CD4-positive, alpha-beta T cell treated with Interleukin-1 beta for 1 hour (primary cell): ENCODE measurements at places on chromosomes 13 and 19.
A peak's percentile ranks its signal among the peaks of the same experiment; 100 is the strongest.

DNA sequence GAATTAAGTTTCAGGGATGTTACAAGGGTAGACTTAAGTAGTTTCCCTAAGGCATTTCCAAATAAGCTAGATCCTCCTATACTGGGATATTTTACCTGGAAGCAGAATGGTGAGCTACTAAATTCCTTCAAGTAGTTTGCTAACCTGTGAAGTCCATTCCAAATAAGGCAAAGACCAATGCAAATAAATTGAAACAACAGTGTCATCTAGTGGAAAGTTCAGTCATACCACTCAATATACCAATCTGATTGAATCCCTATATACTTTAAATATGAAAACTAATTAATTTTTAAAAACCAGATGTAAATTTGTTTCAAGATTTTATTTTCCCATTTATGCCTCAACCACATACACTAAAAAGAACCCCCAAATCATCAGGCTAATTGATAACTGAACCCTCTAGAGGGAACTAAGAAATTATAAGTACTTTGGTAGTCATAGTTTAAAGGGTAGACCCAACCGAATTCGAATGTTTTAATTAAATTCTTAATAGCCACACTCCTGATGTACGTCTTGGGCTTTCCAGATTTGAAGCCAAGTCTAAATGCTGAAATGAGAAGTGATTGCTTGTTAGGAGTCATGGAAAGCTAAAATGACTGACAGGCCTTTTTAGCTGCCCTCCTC, 223.7 kb downstream of the TBC1D4 start:
- no peak for DNase-seq

DNA sequence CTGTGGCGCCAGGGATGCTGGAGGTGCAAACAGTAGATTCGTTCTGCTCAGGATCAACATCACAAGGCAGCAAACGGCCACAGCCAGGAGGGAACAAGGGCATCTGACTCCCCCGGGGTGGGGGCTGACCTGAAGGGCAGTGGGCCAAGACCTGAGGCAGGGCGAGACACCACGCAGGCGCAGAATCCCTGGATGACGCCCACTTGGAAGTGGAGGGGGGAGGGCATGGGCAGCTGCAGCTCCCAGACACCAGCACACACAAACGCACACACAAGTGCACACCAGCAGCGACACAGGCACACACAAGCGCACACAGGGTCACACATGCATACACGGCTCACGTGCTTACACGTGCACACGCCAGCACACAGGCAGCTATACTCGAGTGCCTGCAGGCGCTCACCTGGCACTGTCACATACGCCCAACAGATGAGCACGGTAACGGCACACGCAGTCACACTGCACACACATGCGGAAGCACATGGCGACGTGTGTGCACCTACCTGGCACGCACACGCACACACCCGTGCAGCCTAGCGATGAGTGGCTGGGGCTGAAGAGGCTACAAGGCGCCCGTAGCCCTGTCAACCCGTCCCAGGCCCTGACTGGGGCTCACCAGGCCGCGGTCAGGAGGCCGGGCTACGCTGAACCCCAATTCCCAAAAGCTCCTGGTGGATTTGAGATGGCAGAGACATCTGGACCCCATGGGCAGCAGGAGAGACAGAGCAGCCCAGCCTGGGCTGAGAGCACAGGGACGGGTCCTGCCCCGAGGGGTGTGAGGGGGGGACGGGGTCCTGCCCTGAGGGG, 5.5 kb downstream of the C2CD4C start:
- no peak for DNase-seq

DNA sequence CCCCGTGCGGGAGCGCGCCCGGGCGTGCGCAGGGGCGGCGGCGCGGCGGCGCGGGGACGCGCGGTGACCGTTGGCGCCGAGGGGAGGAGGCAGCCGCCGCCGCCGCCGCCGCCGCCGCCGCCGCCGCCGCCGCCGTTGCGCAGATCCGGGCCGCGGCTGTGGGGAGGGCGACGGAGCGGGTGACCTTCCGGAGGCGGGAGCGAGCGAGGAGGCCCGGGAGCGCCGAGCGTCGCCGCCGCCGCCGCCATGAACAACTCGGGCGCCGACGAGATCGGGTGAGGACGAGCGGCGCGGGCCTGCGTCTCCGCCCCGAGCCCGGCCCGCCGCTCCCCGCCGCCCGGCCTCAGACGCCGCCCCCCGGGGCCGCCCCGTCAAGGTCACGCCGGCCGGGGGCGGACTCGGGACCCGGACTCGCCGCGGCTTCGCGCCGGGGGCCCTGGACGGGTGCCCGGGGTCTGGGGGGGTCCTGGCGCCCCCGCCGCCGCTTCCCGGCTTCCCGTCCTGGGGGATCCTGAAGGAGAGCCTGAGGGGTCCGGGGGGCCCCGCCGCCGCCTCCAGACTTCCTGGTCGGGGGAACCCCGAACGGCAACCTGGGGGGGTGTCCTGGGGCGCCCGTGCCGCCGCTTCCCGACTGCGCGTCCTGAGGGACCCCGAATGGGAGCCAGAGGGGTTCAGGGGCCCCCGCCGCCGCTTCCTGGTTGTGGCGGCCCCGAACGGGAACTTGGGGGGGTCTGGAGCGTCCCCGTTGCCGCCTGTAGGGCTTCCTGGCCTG, at the start of gene DAZAP1:
TSS of gene DAZAP1 (plus strand) at position 59 of the 772 bp plus-strand sequence. CDS start at position 247, 188 bp downstream.
- DNase-seq: peak; percentile 34

DNA sequence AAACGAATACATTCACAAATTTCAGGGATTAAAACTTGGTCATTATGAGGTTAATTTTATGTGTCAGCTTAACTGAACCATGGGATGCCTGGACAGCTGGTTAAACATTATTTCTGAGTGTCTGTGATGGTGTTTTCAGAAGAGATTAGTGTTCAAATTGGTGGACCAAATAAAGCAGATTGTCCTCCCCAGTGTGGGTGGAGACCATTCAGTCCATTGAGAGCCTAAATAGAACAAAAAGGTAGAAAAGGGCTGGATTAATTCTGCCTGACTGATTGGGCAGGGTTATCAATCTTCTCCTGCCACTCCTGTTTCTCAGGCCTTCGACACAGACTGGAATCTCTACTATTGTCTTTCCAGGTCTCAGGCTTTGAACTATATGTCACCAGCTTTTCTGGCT, 203.8 kb upstream of the SLITRK6 start:
- no peak for DNase-seq

DNA sequence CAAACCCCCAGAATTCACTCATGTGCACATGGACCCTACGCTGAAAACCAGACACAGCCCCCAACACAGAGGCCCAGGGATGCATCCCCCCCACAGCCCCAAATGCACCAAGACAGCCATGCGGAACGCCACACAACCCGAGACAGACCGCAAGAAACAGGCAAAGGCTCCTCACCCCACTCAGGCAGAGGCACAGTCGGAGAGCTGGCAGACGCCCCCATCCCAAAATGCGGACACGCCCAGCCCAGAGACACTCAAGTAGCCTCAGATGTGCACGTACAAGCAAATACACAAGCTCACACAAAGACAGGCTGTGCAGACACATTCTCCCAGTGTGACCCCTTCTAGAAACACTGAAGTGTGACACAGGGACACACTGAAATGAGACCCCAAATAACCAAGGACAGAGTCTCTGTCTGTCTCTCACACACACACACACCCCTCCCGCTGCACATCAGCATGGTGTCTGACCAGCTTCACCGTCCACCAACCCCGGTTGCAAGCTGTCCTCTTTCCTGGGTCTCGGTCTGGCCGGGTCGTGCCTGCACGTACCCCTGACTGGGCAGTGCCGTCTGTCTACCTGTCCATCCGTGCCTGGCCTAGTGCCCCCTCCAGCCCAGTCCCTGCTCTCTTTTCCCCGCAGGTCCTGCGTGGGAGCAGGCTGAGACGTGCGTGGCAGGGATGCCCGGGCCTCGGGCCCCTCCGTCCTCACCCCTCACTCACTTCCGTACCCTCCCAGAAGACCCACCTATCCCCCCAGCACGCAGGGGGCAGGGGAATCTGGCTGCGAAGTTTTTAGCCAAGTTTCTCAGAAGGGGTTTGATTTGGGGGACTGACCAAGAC, 16.1 kb downstream of the ERFL start:
- no peak for DNase-seq

DNA sequence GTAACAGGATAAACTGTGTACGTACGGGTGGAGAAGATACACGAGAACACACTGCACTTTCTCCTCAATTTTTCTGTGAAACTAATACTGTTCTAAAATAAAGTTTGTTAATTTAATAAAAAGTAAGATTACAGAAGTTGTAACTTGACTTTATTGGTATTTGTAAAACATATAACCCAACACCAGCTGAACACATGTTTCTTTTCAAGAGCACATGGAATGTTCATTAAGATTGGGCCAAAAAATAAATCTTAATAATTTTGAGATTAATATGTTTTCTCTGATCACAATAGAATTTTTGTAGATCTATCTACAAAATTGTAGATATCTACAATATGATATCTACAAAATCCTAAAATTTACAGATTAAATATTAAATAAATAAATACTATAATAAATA, 55.1 kb upstream of the ZNF599 start:
- DNase-seq: no peak

DNA sequence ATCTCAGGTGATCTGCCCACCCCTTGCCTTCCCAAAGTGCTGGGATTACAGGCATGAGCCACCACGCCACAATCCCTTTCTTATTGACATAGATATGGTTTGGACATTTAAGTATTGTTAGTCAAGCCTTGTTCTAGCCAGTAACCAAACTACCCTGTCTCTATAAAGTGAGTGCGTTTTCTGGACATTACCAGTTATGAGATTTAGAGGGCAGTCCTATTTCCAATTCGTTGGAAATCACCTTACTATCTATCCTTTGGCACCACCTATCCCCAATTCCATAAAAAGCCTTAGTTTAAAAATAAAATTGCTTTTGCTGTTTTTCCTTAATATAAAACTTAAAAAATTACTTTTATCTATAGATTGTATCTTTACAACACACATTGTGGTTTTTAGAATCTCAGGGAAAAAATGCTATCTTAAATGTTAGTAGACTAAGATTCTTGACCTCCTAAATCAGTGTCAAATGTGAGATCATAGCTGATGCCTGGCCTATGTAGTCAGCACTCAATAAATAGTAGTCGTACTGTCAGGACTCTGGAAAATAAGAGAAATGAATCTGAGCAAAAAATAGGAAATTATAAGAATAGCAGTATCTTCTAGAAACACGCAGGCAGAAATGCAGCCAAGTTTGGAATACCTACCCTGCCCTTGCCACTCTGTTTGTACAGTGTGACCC, 57.0 kb downstream of the NUFIP1 start:
- DNase-seq: no peak

GRCh38 chr19:42005504-42005903, 11.5 kb upstream of the ATP1A3 start:
- DNase-seq: no peak

- DNase-seq: no peak
These were observed 37.7 kb upstream of the CYP4F8 start for GRCh38 chr19:15577184-15577771.

DNA sequence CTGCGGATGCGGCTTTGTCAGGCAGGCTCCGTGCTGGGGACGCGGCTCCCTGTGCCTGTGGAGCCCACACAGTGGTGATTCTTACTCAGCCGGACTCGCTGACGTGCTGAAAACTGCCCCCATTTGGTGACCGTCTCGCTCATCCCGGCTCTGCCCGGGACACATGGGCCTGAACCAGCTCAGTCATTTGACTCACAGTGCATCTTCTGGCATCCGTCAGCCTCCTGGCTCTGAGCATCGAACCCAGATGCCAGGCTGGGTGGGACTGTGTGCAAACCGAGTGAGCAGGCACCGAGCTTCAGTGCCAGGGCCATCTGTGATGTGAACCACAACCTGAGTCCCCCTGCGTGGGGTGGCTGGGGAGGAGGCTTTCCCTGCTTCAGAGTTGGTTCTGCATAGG, 5.5 kb downstream of the GCDH start:
- no peak for DNase-seq

GRCh38 chr19:1567116-1567847, 843 bp downstream of the MEX3D start:
- DNase-seq: no peak

- no peak for DNase-seq
These were observed 1.8 kb upstream of the NMRK2 start for GRCh38 chr19:3931041-3931440.

DNA sequence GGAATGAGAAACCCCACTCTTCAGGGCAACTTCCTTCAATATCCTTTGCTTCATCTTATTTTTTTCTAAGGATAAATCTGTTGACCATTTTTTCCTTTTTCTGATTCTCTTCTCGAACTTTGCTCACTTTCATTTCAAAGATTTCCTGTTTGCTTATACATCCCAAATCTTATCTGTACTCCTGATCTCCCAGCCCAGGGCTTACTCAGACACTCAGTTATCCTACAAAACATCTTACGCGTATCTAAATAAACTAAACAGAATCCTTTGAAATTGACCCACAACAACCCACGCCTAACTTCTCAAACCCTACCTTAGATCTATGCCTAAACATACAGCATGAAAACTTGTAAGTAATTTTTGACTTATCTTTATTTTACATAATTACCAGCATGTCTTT, 179.2 kb downstream of the ABCC4 start:
- no peak for DNase-seq

GRCh38 chr19:13764821-13765394, 586 bp downstream of the MRI1 start:
- DNase-seq: peak; percentile 34

- no peak for DNase-seq
These were observed 3.6 kb upstream of the PLK5 start for GRCh38 chr19:1520203-1520780.

GRCh38 chr19:36771261-36772231, 1.1 kb downstream of the ZNF850 start:
- peak; percentile 63 for DNase-seq

- no peak for DNase-seq
These were observed 131.5 kb upstream of the SPACA7 start for GRCh38 chr13:112244495-112245177.

DNA sequence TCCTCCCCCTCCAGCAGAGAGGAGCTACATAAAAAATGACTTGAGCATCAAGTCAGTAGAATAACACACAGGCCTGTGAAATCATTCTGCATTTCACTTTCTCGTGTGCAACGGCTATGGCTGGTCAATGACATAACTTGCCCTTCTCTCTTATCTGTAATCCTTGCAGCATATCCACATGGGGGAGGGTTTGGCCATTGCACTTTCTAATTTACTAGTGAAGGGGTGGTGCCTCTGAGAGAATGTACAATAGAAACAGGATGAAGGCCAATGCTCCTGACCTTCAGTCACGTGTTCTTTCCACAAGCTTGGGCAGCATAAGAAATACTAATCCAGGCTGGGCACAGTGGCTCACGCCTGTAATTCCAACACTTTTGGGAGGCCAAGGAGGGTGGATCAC, 641.0 kb upstream of the ARGLU1 start:
- DNase-seq: no peak

- DNase-seq: no peak
These were observed 516.7 kb upstream of the HTR2A start for GRCh38 chr13:47413526-47413925.

DNA sequence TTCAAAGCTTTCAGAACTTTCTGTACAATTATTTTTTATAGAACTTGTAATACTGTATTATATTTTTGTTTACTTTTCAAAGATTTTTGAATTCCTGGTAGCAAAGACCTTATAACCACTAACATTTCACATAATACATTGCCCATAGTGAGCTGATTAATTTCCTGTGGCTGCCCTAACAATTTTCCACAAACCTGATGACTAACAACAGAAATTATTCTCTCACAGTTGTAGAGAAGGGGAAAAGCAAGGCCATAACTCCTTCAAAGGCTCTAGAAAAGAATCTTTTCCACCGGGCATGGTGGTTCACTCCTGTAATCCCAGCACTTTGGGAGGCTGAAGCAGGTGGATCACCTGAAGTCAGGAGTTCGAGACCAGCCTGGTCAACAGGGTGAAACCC, 19.1 kb downstream of the KLF12 start:
- no peak for DNase-seq
